ENCODE measurements at places on chromosomes 12 and 14. TPM values are rescaled to one million over a fixed set of nuclear protein-coding genes. Genes with fewer than 3 reads are reported as not detected.

- DNase-seq = no peak
Measured at GRCh38 chr12:111788178-111788654, 21.5 kb downstream of the ALDH2 start.

GRCh38 chr14:44626423-44626822 lies 119.3 kb upstream of the FSCB start:
- DNase-seq = no peak

- no peak for DNase-seq
Measured at GRCh38 chr12:108442067-108442466, 73.0 kb upstream of the FICD start.

DNA sequence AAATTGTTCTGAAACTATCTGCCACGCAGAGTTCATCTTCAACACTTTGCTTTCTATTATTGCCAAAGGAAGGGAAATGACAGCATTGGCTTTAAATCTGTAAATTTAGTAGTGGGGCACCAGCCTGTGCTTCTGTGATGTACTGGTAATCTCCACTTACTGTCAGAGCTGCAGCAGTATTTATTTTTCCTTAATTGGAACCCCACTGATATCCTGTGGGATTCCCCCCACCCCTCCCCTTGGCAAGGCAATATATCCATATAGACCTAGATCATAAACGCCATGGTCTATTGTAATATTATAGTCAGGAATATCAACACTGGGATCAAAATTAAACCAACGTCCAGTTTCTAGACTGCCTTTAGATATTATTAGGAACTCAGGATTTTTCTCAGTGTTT lies 96.7 kb downstream of the RMST start:
- no peak for DNase-seq

DNA sequence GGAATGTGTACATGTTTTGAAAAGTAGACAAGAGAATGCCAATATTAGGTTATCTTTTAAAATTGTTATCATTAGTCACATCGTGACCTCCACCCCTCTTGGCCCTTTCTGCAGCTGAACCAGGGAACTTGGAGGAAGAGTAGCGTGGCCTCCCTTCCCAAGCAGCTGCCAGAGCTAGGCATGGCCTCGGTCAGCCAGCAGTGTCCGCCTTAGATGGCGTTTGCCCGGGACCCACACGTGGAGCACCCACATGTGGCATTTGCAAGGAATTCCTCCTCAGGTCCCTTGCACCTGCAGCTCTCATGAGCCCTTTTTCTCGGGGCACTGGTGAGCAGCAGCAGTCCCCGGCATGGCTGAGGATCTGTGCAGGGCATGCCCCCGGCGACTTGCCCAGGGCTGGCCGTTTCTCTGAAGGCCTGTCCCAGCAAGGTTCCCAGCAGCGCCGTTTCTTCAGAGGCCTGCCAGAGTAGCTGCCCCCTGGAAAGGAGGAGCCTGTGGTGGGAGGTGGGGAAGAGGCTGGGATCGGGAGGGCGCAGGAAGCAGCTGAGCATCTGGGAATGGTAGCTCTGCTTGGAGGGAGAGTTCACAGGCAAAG lies 10.8 kb downstream of the JDP2 start:
- DNase-seq = no peak

DNA sequence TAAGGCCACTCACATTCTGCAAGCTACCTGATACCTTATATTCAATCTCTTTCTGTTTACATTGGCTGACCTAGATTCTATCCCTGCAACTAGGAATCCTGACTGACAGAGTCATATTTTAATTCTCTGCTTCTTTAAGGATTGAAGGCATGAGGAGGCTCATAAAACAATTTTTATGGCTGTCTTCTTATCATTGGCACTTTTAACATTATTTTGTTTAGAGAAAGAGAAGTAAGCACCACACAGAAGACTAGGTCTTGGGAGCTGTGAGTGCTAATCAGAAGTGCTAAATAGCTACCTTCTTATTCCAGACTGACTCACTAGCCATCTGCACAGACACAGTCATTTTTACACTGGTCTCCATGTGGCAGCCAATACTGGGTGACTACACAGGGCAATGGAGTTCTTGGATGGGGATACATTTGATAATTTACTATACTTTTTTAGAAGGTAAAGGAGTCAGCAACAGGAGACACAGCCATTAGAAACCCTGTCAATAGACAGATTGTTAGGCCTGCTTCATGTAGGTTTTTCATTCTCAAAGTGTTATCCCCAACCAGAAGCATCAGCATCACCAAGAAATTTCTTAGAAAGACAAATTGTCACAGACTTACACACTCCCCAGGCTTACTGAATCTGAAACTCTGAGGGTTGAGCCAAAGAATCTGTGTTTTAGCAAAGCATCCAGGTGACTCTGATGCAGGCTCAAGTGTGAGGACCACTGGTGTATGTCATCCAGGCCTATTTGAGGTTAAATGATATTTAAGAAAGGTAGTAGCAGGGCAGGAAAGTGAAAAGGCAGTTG lies 214.1 kb downstream of the DUSP6 start:
- no peak for DNase-seq

GRCh38 chr12:57001448-57001906 lies 4.9 kb downstream of the ZBTB39 start:
- no peak for DNase-seq

- DNase-seq = no peak
Measured at GRCh38 chr12:645563-646071, 17.6 kb downstream of the NINJ2 start.

DNA sequence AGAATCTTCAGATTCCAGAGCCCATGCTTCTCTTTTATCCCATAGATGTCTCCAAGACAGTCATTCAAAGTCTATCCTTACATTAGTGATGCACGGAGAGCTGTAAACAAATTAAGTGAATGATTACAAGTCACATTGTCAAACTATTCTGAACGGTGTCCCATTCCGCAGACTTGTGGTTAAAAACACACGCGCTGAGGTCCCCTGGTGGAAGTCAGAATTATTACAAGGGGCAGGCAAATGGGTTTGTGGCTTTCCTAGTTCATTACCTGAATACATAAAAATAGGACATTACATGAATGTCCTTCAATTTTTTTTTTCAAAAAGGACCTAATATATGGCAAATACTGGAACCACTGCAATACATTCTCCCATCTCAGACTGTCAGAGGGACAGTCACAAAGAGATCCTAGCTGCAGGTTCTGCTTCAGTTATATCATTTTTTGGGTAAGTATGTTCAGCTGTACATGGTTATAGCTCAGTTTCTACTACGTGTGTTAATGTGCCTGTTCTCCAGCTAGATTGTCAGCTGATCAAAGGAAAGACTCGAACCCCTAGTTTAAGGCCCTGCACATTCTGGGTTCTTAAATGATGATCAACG lies 53.1 kb upstream of the STON2 start:
- DNase-seq = no peak

- no peak for DNase-seq
Measured at GRCh38 chr12:80714846-80715245, 1.9 kb upstream of the MYF5 start.

GRCh38 chr12:120485961-120486881 lies 9.7 kb upstream of the DYNLL1 start:
- DNase-seq = no peak

DNA sequence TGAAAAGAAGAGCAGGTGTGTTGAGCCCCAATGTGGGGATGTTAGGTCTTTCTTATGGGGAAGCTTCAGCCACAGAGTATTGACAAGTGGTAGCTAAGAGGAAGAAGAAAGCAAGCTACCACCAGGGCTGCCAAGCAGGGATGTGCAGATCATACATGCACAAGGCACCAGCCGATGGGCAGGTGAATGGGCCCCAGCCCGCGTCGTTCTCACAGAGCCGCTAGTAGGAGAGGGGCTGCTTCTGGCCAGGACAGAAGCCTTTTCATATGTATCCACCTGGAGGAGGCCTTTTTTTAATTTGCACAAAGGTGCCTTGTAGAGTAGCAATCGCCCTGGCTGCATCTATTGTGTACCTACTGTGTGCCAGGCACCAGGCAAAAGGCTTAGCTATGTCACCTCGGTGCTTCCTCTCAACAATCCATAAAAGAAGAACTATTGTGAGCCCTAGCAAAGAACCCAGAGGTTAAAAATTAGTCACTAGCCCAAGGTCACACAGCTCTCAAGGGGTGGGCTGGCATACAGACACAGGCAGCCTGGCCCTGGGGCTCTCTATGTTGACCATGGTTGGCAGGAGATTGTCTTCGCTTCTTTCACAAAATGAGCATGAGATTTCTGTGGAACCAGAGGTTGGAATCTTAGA lies 8.2 kb downstream of the NUAK1 start:
- DNase-seq = no peak

DNA sequence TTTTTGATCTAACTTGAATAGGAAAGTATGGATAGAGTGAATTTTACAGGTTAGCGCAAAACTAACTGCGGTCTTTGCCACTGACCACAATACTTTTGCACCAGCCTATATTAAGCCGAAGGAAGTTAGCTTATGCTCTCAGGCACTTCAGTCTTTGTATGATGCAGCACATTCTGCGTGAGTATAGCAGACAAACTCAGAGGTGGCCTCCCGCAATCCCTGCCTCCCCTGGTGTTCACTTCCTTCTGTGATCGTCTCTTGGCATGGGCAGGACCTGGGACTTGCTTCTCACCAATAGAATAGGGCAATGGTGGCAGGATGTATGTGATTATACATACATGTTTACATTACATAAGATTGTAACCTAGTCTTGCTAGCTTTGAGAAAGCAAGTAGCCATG lies 10.3 kb upstream of the SLC6A13 start:
- no peak for DNase-seq

DNA sequence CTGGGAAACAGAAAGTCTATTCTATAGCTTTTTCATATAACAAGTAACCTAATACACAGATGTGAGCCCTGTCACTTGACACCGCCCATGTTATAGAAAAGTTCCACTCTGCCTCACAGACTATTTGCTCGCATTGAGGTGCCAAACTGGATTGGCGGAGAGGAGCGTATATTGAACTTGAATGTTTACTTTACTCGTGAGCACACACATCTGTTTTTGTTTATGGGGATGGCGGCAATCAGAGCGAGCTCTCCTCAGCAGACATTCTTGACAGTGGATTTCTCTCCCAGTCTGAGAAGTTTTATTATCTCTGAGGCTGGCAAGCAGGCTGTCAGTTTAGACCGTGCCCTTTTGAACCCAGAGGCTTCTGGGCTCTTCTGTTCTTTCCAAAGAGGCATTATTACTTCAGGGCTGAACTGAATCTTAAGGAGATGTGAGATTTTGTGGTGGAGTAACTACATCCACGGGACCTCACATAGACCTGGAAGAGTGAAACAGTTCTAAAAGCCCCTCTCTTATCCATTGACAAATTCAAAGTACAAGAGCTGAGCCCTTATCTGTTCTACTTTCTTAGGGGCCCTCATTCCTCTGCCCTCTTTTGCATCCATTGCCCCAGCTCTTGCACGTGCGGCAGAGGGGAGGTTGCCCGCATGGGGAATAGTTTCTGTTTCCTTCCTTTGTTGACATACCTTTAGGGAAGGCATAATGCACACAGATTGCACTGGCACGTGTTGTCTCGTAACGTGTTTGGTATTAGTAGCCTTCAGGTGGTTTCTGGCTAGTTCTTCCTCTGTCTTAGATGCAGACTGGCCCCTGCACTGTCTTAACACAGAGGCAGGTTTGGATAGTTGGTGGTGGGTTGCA lies 68.2 kb downstream of the DRAM1 start:
- DNase-seq = no peak

The GNB3 gene
- polyA plus RNA-seq = 14.0 TPM

The MSRB3 gene
- 24.4 TPM for polyA plus RNA-seq

The MYF6 gene
- polyA plus RNA-seq = 0.26 TPM

The CLMN gene
- 8.9 TPM for polyA plus RNA-seq

The TUNAR gene
- polyA plus RNA-seq = 0.43 TPM

The MRPL42 gene
- 79.1 TPM for polyA plus RNA-seq
